Activated T-helper 1 cell treated with anti-CD3 and anti-CD28 coated beads, Interleukin-12 subunit alpha, Interleukin-12 subunit beta, Interleukin-2, Interleukin-4 antibody, amounts not matched to agents 30 ng/mL and 10 ng/mL and 1 ng/mL, durations not matched to agents 14 hours and 24 hours and 36 hours (primary cell): ENCODE measurements at places on chromosomes 5 and 9.

DNA sequence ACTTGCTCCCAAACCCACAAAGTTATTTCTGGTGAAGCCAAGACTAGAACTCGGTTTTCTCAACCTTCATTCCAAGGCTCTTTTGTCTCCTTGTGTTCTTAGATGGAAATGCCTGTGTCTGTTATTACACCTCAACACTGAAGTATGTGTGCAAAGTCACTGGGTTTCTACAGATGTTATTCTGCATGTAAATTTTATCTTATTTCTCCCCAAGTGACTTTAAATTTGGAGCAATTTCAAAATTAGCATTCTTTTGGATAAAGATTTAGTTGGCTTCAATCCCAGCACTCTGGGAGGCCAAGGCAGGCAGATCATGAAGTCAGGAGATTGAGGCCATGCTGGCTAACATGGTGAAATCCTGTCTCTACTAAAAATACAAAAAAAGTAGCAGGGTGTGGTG, 104.4 kb upstream of the GNA14 start:
- DNase-seq, result no peak

DNA sequence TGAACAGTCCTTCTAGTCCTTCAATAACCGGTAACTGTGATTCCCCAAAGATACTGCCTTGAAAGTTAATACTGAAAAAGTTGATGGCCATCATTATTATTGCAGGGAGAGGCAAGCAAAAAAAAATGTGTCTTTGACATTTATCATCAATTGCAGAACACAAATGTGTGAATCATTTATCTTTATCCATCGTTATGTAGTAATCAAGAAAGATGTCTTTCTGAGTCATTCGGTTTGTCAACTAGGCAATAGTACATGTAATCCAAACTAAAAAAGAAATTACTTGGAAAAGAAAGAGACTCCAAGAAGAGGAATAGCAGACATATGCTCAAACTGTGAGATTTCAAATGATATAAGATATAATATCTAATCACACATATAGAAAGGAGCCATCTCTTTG, 473.0 kb downstream of the CETN3 start:
- DNase-seq, result no peak

DNA sequence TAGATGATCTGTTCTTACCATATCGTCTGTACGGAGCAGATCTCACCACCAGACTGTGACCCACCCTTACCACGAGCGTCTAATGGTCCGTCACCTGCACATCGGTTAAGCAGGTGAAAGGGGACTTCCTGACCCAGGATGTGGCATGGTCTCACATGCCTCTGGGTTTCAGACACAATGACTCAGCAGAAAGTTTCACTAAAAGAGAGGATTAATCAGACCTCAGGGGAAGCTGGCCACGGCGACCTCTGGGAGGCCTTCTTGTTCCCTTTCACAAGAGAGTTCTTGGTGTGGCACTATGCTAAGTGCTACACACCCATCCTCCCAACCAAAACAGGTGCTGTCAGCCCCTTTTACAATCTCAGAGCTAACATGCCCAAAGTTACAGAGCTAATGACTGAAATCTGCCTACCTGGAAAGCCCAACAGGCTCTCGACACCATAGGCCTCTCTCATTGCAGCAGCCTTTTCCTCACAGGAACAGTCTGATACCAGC, 41.6 kb downstream of the ADAMTS12 start:
- peak; percentile 20 for DNase-seq

- DNase-seq, result no peak
These were observed 280.6 kb downstream of the EBF1 start for GRCh38 chr5:158819095-158819494.

GRCh38 chr5:156497804-156498208, 170.8 kb downstream of the SGCD start:
- DNase-seq, result no peak

GRCh38 chr9:18726546-18726945, 252.6 kb downstream of the ADAMTSL1 start:
- DNase-seq, result no peak

- DNase-seq, result no peak
These were observed 22.1 kb downstream of the C6 start for GRCh38 chr5:41191249-41191648.

GRCh38 chr5:135739383-135739981, 95.0 kb upstream of the SLC25A48 start:
- DNase-seq, result no peak
